ENCODE measurements at places on chromosomes 1 and 21.
A peak's percentile ranks its signal among the peaks of the same experiment; 100 is the strongest.

GRCh38 chr1:118202076-118202608 lies 17.1 kb upstream of the SPAG17 start:
- DNase-seq, result no peak

DNA sequence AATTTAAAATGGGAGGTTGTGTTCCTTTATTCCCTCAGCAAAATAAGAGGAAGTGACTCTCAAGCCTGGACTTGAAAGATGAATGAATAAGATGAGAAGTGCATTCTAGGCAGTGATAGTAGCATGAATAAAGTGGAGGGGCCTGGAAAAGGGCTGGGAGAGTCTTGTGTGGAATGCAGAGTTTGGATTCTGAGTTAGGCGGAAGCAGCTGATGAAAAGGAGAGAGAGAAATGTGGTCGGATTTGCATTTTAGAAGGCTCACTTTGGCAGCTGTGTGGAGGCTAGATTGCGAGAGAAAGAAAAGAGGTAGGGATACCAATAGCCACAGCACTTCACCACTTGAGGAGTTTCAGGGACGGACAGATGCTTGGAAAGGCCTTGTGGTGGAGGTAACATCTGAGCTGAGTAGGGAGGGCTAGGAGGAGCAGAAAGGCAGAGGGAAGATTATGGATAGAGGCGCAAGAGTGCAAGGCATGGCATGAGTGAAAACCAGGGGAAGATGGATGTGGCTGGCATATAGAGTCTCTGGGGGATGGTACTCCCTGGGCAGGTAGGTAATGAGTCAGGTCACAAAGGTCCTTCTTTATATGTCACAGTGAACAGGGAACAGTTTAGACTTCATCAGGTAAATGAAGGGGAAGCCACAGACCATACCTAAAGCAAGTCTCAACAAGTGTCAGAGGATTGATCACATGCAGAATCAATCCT lies 59.6 kb downstream of the ST3GAL3 start:
- DNase-seq, result peak; percentile 58

DNA sequence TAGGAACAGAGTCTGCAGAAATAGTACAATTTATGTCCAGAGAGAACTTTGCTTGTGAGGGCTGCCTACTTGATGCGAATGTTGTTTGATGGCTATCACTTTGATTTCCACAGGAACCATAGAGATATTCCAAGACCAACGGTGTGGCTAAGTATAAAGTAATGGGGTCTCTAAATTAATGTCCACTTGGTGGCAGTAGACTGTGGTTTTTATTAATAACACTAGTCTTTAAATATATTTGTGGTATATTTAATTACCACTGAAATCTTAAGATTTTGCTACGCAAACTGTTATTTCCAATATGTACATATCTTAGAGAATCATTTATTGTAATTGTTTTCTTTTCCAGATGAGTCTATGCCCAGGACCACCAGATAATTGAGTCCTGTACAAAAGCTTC lies 647.9 kb downstream of the PLA2G4A start:
- DNase-seq, result no peak

GRCh38 chr1:17883136-17883535 lies 128.0 kb downstream of the ACTL8 start:
- no peak for DNase-seq

DNA sequence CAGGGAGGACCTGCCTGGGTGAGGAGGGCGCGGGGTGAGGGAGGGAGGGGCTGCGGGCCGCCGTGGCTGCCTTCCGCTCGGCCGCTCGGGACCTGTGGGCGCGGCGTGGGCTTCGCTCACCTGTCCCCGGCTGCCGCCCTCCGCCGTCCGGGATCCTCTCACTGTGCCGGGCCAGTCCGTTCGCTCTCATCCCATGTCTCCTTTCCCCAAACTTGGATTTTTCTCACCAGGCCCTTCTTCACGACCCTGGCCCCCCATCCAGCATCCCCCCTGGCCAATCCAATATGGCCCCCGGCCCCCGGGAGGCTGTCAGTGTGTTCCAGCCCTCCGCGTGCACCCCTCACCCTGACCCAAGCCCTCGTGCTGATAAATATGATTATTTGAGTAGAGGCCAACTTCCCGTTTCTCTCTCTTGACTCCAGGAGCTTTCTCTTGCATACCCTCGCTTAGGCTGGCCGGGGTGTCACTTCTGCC lies 362 bp downstream of the ZBTB48 start:
- DNase-seq, result no peak

GRCh38 chr1:4000811-4001251 lies 100.8 kb upstream of the C1orf174 start:
- no peak for DNase-seq

GRCh38 chr1:239805851-239806772 lies 285.6 kb upstream of the FMN2 start:
- no peak for DNase-seq

- no peak for DNase-seq
These were observed 8.9 kb downstream of the OR2T11 start for GRCh38 chr1:248625971-248626370.

DNA sequence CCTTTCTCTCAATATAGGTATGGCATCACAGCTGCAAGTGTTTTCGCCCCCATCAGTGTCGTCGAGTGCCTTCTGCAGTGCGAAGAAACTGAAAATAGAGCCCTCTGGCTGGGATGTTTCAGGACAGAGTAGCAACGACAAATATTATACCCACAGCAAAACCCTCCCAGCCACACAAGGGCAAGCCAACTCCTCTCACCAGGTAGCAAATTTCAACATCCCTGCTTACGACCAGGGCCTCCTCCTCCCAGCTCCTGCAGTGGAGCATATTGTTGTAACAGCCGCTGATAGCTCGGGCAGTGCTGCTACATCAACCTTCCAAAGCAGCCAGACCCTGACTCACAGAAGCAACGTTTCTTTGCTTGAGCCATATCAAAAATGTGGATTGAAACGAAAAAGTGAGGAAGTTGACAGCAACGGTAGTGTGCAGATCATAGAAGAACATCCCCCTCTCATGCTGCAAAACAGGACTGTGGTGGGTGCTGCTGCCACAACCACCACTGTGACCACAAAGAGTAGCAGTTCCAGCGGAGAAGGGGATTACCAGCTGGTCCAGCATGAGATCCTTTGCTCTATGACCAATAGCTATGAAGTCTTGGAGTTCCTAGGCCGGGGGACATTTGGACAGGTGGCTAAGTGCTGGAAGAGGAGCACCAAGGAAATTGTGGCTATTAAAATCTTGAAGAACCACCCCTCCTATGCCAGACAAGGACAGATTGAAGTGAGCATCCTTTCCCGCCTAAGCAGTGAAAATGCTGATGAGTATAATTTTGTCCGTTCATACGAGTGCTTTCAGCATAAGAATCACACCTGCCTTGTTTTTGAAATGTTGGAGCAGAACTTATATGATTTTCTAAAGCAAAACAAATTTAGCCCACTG lies 11.5 kb downstream of the HIPK1 start:
- no peak for DNase-seq

DNA sequence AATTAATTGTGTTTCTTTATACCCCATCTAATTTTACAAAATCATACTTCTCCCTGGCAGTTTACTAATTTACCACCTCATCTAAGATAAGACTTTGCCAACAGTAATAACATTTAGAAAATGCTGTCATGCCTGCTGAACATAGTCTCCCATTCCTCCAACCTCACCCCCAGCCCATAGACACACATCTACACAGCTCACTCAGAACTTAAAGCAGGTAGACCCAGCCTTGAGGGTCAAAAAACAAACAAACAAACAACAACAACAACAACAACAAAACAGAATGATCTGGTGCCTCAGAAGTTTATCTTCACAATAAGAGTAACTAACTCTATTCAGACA lies 94.0 kb downstream of the ZC3H11B start:
- DNase-seq, result no peak

DNA sequence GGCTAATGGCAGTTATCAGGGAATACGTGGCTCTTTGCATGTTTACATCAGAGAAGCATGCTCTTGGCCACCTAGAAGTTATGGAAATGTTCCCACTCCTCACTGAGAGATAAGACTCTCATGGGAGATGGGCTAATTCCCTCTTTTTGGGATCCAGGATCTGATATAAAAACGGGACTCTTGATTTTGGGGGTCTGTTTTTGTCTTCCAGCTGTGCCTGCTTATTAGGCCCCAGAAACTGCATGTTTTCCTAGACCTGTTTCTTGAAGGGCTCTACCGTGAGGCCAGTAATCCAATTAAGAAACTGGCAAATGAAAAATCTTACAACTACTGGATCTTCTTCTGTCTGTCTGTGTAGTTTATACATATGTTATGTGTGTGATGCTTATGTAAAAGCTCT lies 47.0 kb upstream of the PTCH2 start:
- no peak for DNase-seq

- DNase-seq, result no peak
These were observed 797.3 kb downstream of the PLA2G4A start for GRCh38 chr1:187626056-187626455.

GRCh38 chr1:181344091-181344490 lies 139.2 kb upstream of the CACNA1E start:
- no peak for DNase-seq

DNA sequence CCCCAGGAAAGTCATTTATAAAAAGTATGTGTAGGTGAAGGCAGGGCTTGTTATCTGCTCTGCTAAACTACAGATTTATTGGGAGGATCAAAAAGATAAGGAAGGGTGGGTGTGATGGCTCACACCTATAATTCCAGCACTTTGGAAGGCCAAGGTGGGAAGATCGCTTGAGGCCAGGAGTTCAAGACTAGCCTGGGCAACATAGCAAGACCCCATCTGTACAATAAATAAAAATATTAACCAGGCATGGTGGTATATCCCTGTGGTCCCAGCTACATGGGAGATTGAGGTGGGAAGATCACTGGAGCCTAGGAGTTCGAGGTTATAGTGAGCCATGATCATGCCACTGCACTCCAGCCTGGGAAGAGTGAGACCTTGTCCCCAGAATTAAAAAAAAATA lies 86.4 kb downstream of the NENF start:
- DNase-seq, result no peak

DNA sequence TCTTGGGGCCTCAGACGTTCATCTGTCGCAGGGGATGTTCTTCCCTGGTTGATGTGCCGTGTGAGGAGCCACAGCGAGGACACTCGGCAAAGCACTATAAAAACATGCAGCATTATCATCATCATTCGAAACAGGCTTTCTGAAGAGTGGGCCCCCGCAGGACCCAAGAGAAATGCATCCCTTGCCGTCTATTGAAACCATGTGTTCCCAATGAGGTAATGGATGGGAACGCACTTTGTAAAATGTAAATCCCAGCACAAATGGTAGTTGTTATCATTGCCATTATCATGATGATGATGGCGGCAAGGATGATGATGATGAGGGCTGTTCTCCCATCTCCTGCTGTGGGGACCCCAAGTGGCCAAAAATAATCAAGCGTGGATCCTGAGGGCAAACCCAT lies 76.8 kb downstream of the GLIS1 start:
- no peak for DNase-seq

DNA sequence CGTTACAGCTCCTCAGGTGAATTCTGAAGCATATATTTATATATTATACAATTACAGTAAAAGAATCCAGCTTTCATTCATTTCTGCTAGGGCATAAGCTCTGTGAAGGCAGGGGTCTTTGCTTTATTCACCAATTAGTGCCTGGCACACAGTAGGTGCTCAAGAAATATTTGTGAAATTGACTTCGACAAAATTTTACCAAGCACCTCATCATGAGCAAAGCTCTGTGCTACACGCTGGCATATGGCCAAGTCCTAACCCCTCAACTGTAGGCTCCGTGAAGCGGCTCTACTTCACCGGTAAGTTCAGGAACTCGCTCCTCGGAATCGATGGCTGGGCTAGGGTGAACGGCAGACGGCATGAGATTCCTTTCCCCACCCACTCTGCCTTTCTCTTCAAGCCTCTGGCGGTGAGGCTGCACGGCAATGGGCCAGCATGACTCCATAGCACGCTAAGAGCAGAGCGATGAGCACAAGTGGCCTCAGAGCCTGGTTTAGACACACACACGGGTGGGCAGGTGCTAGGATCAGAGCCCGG lies 8.7 kb downstream of the C1orf174 start:
- no peak for DNase-seq

DNA sequence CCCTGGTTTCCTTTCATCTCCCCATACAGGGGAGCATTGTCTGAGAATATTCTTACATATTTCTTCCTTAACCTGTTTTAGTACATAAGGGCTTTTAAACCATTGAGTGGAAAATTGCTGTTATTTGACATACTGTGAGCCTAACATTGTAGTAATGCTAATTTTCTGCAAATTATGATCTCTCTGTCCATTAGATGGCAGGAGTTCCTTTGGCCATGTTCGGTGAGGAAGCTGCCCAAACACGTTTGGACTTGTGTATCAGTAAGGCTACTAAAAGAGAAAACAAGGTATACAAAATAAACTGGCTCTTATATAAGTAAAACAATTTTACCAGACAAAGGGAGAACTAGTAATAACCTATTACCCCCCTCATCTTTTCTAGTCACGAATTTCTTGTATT lies 29.2 kb downstream of the CDC7 start:
- DNase-seq, result peak; percentile 8

DNA sequence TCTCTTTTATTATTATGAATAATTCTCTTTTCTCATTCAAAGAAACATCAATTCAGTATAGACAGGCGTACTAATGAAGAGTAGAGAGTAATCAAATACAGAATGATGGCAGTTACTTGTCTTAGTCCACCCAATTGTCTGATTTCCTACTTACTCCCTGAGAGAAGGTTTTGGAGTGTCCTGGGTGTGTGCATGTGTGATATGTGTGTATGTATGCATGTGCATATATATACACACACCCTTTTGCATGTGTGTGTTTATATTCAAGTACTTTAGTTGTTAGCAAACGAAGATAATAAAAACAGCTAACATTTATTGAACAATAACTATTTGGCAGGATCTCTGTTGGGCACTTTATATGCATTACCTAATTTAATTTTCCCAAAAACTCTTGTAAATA lies 63.2 kb upstream of the CCDC190 start:
- no peak for DNase-seq

DNA sequence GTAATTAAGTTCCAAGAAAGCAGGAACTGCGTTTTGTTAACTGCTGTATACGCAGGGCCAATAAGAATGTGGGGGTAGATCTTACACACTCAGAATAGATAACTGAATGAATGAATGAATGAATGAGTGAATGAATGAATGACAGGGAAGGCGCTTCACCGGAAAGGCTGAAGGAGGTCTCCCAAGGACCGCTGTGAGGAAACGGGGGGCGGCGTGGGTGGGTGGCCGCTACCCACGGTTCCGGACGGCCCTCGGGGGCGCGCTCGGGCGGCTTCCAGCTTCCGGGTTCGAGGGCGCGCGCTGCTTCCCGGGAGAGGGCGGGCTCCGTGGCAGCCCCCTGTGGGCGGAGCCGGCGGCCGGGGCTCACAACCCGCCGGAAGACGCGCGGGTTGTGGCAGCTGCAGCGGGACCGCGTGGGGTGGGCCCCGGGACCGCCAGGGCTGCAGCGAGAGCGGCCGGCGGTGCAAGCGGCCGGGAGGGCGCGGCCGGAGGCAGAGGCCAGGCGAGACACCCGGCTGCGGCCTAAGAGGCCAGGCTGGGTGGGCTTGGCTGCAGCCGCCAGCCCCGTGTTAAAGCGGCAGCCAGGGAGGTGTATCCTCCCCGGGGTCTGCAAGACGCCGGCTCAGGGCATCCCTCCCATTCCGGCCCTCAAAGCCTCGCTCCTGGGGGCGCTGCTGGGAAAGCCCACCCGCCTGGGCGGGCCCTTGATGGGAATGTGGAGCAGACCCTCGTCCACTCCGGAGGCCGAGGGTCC lies at the start of gene ZFP69:
Gene ZFP69 (plus strand): TSS at position 367 of the 754 bp plus-strand sequence. CDS start 2,072 bp downstream, outside the sequence.
- peak; percentile 47 for DNase-seq
